ENCODE measurements at places on chromosomes 6 and 20. TPM values are rescaled to one million over a fixed set of nuclear protein-coding genes. Genes with fewer than 3 reads are reported as not detected.
A peak's percentile ranks its signal among the peaks of the same experiment; 100 is the strongest.

DNA sequence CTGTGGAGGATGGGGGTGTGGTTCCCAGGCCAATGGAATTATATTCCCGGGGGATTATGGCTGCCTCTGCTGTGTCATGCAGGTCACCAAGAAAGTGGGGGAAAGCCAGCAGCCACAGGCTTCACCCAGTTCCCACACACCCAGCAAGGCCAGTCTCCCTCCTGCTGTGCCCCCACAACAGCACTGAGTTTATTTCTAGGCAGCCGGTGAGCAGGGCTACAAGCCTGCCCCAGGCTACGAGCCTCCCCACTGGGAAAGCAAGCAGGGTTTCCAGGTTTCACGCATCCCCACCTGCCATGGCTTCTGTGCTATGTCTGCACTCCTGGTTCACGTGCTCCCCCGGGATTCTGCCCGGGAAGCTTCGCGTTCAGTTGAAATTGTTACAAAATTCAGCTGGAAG is 72.6 kb downstream of the ERMARD start:
- DNase-seq = no peak

GRCh38 chr6:149266659-149267058 is 50.9 kb upstream of the TAB2 start:
- no peak for DNase-seq

Gene KCNK5
- total RNA-seq = 15.8 TPM

Gene TAF11
- total RNA-seq = 35.3 TPM

Gene OPRL1
- total RNA-seq = 0.32 TPM

DNA sequence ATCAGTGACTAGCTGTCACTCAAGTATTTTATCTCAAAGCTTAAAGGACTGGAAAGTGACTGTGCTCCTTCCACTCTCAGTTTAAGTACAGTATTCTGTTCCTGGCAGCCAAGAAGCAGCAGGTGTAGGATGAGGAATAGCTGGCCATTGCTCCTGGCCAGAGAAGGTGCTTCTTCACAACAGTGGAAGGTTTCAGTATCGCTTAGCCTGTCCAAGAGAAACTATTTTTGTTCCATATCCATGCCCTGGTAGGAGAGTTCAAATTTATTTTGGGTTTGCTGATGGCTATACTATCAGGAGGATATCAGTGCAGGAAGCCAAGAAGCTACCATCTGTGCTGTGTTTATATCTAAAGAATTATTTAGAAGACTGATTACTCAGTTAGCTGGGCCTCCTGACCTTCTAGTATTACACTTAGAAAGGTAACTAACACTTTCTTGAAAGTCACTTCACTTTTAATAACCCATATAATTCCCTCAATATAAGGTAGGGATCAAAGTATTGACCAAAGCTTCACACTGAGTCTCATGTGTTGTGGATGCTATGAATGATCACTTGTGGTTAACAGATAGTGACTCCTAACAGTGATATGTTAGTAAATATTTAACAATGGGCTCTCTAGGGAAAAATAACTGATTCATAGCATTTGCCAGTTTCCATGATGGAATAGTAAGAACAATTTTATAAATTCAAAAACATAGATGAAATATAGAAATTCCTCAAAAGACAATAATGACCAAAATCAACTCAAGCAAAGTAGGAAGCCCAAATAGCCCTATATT is 99.9 kb downstream of the AIG1 start:
- DNase-seq = no peak

Gene GGTLC1
- total RNA-seq = not detected

- no peak for DNase-seq
Measured at GRCh38 chr6:140388192-140388802, 1013.8 kb upstream of the CITED2 start.

Gene LIME1
- 18.2 TPM for total RNA-seq

- DNase-seq = no peak
Measured at GRCh38 chr20:36854348-36855240, 21.3 kb upstream of the TLDC2 start.

Gene PNPLA1
- not detected for total RNA-seq

DNA sequence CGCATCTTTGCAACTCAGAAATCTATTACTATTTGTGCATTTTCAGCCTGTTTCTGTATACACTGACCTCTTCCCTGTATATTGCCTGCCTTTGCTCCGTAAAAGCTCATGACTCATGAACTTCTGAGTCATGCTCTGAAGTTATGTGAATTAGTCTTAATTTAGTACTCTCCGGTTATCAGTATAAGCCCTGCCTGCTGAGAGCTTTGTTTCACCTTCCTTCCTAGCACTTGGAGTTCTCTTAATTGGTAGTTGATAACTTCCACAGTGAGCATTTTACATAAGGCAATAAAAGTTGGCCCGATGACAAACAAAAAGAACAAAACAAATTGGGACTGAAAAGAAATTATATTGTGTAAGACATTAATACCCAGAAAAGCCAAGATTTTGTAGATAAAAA is 231.4 kb downstream of the GJA1 start:
- no peak for DNase-seq

DNA sequence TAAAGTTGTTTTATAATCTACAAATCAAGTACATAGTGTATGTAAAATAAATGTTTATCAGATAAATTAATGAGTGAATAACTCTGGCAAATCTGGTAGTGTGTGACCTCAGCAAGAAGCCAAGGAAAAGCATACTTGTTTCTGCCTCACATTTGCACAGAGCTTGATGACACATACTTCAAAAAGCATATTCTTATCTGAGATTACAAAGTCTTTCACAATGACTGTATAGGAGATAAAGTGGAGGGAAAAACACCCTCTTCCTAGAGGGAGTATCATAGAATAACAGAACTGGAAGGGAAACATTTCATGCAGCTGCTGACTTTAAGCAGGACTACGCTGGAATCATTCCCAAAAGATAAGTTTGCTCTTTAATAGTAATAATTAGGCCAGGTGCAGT is 28.1 kb upstream of the AKAP7 start:
- no peak for DNase-seq

DNA sequence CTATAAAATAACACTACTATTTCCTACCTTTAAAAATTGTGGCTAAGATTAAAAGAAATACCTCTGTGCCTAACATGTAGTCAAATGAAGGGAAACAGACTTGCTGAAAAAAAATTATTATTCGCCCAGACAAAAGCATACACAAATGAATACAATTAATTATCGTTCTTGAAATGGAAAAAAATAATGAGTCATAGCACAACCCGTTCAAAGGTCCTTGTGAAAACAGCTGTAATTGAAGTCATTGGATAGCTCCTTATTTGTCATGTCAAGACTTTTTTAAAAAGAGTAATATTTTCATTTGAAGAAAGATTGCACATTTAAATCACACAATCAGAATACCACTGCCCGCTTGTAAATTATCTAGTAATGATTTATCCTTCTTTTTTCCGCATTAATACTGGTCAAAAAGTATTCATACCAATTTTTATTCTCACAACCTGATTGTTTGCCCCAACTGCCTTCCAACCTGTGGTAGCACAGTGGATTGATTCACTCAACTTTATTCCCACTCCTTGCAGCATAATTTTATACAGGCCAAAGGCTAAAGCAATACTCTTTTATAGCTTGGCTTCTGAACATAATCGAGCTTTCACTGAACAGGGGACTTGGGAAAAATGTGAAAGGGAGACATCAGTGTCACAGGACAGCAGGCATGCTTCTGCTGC is 655.2 kb upstream of the MAP3K7 start:
- no peak for DNase-seq

DNA sequence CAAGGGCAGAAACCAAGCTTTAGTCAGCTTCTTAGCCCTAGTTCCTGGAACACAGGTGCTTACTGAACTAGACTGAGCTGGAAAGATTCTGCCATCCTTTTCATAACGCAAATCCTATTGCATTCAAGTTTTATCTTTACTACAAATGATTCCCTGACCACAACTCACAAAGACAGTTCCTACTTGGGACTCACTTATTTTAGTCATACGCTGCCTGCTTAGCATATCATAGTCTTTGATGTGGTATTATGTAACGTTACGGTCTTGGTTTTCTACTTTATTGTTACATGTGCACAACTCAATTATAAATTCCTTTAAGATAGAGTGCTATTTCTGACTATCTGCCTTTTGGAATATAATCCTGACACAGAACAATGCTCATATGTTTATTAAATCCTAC is 59.1 kb downstream of the BLOC1S5 start:
- DNase-seq = no peak

Gene TMEM242
- total RNA-seq = 4.8 TPM

Gene SPACA1
- total RNA-seq = not detected

DNA sequence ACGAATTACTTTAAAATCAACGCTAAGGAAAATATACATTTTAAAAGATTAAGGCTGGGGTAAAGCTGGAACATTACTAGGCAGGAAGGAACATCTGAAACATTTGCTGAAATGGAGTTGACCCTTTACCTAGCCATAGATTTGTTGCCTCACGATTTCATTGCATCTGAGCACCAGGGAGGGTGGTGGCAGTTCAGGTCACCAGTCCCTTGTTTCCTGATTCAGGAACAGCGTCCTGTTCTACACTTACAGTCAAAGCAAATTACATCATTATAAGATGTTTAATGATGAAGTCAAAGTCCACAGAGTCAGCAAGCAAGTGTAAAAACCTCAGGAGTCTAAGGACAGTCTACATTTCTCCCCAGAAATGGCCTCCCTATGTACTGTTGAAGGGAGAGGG is 9.0 kb upstream of the MICA start:
- DNase-seq = no peak

Gene ABHD16B
- not detected for total RNA-seq

- DNase-seq = no peak
Measured at GRCh38 chr6:142679907-142680700, 264.9 kb downstream of the HIVEP2 start.

Gene XKR7
- total RNA-seq = not detected

DNA sequence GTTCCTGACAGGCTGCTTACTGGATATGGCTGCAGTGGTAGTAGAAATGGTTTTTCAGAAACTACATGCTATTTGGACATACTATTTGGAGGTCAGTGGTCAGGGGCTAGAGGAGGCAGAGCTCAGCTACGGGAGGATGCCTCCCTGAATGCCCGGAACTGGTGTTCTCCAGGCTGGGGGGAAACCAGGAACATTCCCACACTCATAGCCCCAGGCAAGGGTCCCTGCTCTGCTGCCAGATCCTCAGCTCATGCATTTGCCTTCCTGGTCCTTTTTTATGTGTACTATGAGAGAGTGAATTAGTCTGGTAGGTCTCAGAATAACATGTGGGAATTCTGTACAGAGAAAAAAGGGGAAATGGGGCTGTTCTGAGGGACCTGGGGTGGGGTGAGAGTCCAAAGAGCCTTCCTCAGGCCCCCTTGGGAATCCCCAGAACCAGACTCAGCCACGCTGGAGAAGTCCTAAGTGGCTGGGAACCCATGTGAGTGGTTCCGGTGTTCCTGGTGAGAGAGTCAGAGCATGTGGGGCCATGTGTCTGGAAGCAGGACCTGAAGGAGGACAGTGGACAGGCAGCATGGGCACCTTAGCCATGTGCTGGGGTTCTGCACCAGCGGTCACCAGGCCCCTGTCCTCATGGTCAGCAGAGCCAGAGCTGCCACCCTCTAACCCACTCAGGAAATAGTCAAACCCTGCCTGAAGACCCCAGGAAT is 58.0 kb upstream of the MYL9 start:
- DNase-seq = no peak

Gene OXT
- not detected for total RNA-seq

DNA sequence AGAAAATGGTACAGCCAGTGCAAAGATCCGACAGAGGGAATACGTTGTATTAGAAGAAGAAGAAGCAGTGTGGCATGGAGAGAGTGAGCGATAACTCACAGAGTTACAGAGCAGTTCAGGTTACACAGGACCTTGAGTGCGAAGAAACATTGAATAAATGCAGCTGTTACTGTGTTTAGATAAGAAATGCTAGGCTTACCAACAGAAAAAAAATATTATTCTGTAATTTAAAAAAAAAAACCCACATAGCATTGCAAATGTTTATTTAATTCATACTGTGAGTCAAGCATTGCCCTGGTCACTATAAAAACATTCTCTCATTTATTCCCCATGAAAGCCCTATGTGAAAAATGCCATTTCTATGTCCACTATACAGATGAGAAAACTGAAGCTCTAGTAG is 373.4 kb upstream of the EPHA7 start:
- DNase-seq = no peak

- DNase-seq = no peak
Measured at GRCh38 chr6:104572901-104573300, 286.8 kb downstream of the HACE1 start.

DNA sequence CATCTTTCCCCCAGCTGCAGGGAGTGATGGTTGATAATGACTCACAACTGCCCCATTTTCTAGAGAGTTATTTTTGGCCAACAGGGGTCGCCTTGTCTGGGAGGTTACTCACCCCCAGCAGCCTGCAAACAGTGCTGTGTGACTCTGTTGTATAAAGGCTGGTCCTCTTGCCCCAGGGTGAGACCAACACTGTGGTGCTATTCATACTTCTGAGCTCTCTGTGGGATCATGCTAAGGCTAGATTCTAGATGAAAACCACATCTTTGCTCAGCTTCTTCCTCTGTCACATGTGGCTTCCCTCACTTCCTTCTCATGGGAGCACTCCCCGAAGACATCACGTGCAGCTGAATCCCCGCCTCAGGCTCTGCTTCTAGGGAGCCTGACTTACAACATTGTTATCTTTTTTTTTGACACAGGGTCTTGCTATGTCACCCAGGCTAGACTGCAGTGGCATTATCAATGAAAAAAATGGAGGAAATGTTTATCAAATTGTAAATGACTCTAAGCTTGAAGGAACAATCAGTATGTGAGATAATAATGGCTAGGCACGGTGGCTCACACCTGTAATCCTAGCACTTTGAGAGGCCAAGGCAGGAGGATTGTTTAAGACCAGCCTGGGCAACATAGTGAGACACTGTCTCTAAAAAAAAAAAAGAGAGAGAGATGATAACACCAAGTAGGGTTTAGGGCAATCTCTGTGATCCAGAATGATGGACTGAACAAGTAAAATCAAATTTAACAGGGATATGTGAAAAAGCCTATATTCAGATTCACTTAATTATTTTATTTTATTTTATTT is 55.7 kb upstream of the SLC23A2 start:
- peak; percentile 76 for DNase-seq

Gene CFAP61
- not detected for total RNA-seq

Gene RIMS4
- total RNA-seq = 0.18 TPM

GRCh38 chr6:166539543-166539942 is 46.9 kb downstream of the RAMACL start:
- DNase-seq = no peak

Gene HBS1L
- 234 TPM for total RNA-seq

DNA sequence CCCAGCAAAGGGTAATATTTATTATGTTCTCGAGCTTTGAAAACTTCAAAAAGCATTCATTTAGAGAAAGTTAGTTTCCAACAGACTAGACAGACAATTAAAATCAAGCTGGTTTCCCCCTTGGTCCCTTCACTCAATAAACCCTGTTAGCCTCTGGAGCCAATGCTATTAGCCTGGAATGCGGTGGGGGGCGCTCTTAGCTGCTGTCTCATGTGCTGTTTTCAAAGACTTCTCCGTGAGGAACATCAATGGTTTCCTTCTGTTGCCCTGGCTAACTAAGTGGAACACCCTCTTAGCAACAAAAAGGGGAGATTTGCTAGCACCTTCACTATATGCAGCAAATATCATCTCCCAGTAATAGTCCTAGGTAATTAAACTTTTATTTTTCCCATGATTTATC is 86.4 kb downstream of the LY86 start:
- no peak for DNase-seq

- no peak for DNase-seq
Measured at GRCh38 chr20:5807431-5807830, 57.2 kb downstream of the SHLD1 start.

GRCh38 chr6:42724825-42725224 is 2.4 kb upstream of the PRPH2 start:
- no peak for DNase-seq

- DNase-seq = peak; percentile 51
Measured at GRCh38 chr6:37314487-37315156, 39.2 kb upstream of the RNF8 start.

Gene TMEM30A
- 52.3 TPM for total RNA-seq

- no peak for DNase-seq
Measured at GRCh38 chr6:34239893-34240292, 3.2 kb downstream of the HMGA1 start.

Gene HLA-DPA1
- total RNA-seq = 24.4 TPM

Measured in activated naive CD4-positive, alpha-beta T cell treated with anti-CD3 and anti-CD28 coated beads, Interleukin-2, amount 50 U/mL, for 72 hours (primary cell).